Vagina (tissue), 2 donors: ENCODE measurements at places on chromosomes 7 and 10. TPM values are rescaled to one million over a fixed set of nuclear protein-coding genes. Genes with fewer than 3 reads are reported as not detected.
A peak's percentile ranks its signal among the peaks of the same experiment; 100 is the strongest.

DNA sequence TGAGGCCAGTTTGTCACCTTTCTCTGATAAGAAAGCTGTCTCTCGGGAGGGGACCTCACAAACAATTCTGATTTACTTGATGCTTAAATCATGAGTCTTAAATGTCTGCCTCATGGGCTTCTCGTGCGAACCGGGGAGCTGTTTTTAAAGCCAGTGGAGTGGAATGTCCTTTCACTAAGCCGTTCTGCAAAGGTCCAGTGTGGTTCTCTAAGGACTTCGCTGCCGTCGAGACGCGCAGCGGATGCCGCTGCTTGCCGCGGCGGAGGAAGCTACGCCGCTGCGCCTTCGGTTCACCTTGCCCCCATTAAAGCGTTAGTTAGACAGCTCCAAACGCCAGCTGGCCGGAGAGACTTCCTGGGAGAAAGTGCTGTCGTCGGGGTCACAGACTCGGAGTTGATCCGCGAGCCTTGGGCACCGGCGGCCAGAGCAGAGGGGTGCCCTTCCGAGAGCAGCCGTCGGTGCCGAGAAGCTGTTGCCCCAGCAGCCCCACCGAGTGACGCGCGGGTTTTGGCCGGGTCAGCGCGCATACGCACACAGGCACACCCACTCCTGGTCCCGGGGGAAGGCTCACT lies 1.3 kb upstream of the HMX3 start:
- no peaks in the 10 kb centered on the region for H3K36me3 ChIP-seq
- H3K4me1 ChIP-seq, result peaks cover 54% of the 10 kb centered on the region
- H3K4me3 ChIP-seq, result no peak overlapping the region

TMEM270 gene
- not detected for total RNA-seq

SLC39A12 gene
- not detected for total RNA-seq

DNA sequence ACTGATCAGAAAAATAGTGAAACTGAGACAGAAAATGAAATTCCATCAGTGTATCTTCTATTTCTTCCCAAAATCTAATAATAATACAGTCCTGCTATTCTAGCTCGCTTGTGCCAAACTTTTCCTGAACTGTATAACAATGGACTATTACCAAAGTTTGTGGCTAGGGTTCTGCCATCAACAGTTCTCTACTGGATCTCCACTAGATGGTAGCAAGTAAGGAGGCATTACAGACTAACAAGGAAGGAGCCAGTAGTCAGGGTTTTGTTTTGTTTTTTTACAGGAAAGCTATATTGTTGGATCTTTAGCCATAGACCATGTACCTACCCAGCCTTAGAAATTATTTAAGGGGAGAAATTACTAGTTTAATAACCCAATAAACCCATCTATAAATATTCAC lies 10.8 kb downstream of the MTERF1 start:
- H3K36me3 ChIP-seq, result no peaks in the 10 kb centered on the region
- no peaks in the 10 kb centered on the region for H3K27me3 ChIP-seq
- no peak for DNase-seq
- H3K4me3 ChIP-seq, result no peak overlapping the region
- no peaks in the 10 kb centered on the region for H3K4me1 ChIP-seq
- no peak overlapping the region for H3K27ac ChIP-seq

PRRT4 gene
- 7.6 TPM for total RNA-seq

DNA sequence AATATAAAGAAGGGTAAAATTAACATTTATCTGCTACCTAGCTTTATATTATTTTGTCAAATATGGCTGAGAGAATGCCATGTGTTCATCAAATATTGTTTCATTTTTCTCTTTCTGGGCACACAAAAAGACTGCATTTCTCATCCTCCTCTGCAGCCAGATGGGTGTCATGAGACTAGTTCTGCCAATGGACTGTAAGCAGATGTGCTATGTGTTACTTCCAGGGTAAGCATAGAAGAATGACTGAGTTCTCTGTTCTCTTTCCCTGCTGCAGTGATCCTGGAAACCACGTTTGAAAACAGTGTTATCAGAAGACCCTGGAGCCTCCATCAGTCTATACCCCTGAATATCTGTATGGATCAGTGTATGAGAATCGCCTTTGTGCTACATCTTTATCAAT lies 24.1 kb upstream of the SLK start:
- H3K4me1 ChIP-seq, result no peaks in the 10 kb centered on the region
- H3K27ac ChIP-seq, result no peak overlapping the region
- no peak for DNase-seq
- no peaks in the 10 kb centered on the region for H3K36me3 ChIP-seq

DNA sequence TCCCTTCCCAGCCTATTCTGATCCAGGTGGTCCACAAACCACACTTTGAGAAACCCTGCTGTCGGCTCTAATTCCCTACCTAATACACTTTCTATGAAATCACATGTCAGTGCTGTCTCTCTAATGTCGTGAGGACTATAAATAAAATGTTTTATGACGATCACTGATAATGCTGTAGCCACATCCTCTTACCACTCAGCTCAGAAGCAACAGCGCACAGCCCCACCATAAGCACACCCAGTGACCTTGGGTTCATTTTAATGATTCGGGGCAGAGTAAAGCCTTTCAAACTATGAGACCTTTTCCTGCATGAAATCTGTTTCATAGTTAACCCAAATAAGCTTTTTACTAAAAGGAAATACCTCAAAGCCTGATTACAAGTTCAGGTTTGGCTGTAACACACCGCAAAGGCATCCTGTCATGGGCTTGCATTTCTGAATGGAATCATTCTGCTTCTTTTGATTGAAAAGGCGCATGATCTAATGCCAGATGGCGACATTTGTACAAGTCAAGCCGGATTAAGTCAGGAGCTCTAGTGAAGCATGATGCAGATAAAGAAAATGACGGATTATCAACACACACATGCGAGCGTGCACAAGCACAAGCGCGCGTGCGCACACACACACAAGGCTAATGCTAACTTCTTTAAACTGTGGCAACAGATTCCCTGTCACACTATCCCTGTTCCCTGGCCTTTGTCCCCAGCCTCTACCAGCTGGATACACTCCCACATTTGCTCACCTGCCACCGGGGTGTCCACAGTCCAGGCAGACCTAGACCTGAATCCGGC lies 180.5 kb upstream of the PDE1C start:
- H3K36me3 ChIP-seq, result no peaks in the 10 kb centered on the region
- H3K27ac ChIP-seq, result no peak overlapping the region
- H3K4me3 ChIP-seq, result no peak overlapping the region
- H3K4me1 ChIP-seq, result no peaks in the 10 kb centered on the region

- peaks cover 13% of the 10 kb centered on the region for H3K4me1 ChIP-seq
- DNase-seq, result no peak
- no peaks in the 10 kb centered on the region for H3K36me3 ChIP-seq
These were observed 18.3 kb downstream of the FAM171A1 start for GRCh38 chr10:15352836-15353235.

DNA sequence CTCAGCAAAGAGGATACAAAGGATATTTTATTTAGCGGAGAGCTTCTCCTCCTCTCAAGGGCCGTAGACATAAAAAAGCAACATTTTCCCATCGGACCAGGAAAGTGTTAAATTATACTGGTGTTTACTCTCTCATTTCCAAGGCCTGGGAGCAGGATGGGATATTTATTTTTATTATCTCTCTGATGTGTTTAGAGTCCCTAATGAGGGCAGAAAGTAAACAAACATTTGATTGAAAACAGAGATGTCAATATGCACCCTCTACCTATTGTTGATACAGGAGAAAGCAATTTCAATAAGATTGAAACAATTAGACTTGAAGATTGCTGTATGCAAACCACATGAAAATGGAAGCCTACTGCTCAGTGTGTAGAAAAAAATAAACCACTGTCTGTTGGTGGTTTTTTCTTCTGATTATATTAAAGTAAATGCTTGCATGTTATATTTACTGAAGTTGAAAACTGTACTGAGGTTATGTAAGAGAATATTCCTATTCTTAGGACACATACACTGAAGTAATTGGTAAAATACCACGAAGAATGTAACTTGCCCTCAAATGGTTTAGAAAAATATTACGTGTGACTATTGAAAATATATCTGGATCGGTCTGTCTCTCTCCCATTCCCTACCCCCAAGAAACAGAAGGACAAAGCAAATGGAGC lies 59.3 kb downstream of the ATXN7L1 start:
- no peak overlapping the region for H3K27ac ChIP-seq
- H3K27me3 ChIP-seq, result no peaks in the 10 kb centered on the region
- no peak overlapping the region for H3K4me3 ChIP-seq
- no peak for DNase-seq

- DNase-seq, result no peak
- H3K4me3 ChIP-seq, result no peak overlapping the region
- H3K4me1 ChIP-seq, result no peaks in the 10 kb centered on the region
- no peak overlapping the region for H3K27ac ChIP-seq
- no peaks in the 10 kb centered on the region for H3K27me3 ChIP-seq
These were observed 222.8 kb upstream of the IMMP2L start for GRCh38 chr7:111785076-111785475.

DNA sequence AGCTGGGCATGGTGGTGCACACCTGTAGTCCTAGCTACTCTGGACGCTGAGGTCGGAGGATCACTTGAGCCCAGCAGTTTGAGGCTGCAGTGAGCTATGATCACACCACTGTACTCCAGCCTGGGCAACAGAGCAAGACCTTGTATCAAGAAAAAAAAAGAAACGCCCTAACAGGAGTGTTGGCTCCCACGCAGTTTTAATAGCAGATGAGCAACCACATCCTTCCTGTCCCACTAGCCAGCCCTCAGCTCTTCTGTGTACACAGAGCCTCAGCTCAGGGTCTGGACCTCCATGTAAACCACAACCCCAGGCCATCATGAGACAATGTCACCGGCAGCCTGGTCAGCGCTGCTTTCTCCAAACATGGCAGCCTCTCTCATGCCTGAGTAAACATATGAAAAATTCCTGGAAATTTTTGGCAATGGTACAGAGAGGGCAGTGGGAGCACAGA lies 108.2 kb downstream of the PIP4K2A start:
- H3K36me3 ChIP-seq, result peaks cover 4% of the 10 kb centered on the region
- no peak for DNase-seq
- H3K27me3 ChIP-seq, result no peaks in the 10 kb centered on the region
- no peak overlapping the region for H3K27ac ChIP-seq
- no peak overlapping the region for H3K4me3 ChIP-seq
- peaks cover 11% of the 10 kb centered on the region for H3K4me1 ChIP-seq

UFSP1 gene
- 3.4 TPM for total RNA-seq

DNA sequence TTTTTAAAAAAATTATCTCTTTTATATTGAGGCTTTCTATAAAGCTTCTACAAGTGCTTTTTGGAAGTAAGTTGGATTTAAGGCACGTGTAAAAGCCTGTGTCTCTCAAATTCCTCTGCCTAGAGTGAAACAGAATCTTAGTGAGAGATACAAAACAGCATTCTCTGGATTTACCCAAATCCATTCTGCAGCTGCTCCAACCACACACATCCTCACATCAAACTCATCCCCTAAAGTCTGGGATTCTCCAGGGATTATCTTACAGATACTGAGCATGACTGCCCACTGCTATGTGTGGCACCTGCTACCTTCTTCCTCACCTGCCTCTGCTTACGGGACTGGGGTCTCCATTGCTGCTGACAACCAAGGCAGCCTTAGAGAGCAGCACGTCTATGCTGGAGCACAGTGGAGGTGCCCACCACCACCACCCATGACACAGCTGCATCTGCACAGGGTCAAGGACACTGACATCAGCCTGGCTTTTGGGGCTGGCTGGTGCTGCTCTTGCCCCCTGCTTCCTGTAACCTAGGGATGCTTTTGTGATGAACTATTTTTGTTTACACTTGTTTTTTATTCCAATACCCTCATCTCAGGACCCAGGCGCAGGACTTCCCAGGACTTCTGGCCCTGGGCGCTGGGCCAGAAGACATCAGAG lies 139.2 kb upstream of the NAMPT start:
- H3K36me3 ChIP-seq, result no peaks in the 10 kb centered on the region
- DNase-seq, result no peak
- peak overlapping the region; percentile 47 for H3K27ac ChIP-seq
- peaks cover 49% of the 10 kb centered on the region for H3K4me1 ChIP-seq
- H3K4me3 ChIP-seq, result no peak overlapping the region

WDFY4 gene
- total RNA-seq, result 6.4 TPM

DNA sequence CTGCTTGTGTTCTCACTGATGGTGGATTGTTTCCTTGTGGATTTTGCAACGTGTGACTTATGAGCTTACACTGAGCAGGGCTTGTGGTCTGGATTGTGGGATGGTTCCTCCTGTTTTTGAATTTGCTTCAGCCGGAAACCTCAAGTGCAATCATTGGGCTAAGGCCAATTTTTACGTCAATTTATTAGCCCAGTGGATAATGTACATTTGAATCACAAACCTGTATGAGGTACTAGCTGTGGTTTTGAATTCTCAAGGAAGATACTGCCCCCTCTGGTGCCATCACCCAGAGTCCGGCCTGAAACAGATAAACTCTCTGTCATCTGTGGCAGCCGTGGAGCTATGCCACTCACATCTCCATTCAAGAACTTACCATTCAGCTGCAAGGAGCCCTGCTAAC lies 7.3 kb upstream of the ZNF777 start:
- no peak overlapping the region for H3K27ac ChIP-seq
- H3K4me1 ChIP-seq, result no peaks in the 10 kb centered on the region
- no peak overlapping the region for H3K4me3 ChIP-seq
- no peaks in the 10 kb centered on the region for H3K27me3 ChIP-seq
- DNase-seq, result no peak

AKR1D1 gene
- total RNA-seq, result not detected

GRCh38 chr7:92547579-92547978 lies 19.0 kb downstream of the RBM48 start:
- no peak for DNase-seq
- H3K27ac ChIP-seq, result no peak overlapping the region
- H3K36me3 ChIP-seq, result no peaks in the 10 kb centered on the region

- H3K36me3 ChIP-seq, result no peaks in the 10 kb centered on the region
- no peak overlapping the region for H3K27ac ChIP-seq
- H3K27me3 ChIP-seq, result no peaks in the 10 kb centered on the region
- H3K4me1 ChIP-seq, result peaks cover 9% of the 10 kb centered on the region
These were observed 145.1 kb downstream of the PLXDC2 start for GRCh38 chr10:19961076-19962053.

DNA sequence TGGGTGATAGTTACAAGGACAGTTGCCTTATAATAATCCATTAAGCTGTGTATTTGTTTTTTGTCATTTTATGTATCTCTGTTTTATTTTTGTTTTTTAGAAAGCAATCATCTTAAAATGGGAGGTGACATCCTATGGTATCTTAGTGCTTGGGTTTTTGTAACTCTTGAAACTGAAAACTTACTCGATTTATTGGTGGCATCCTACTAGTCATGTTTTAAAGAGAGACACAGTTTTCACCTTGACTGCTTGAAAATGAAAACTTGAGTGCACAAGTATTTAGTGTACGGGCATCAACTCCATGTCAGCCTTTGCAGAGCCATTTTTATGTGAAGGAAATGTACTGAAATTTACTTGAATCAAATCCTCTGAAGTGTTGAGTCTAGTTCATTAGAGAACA lies 103.8 kb upstream of the SAMD8 start:
- no peak for DNase-seq
- no peaks in the 10 kb centered on the region for H3K36me3 ChIP-seq
- no peak overlapping the region for H3K4me3 ChIP-seq
- H3K27ac ChIP-seq, result no peak overlapping the region

DNA sequence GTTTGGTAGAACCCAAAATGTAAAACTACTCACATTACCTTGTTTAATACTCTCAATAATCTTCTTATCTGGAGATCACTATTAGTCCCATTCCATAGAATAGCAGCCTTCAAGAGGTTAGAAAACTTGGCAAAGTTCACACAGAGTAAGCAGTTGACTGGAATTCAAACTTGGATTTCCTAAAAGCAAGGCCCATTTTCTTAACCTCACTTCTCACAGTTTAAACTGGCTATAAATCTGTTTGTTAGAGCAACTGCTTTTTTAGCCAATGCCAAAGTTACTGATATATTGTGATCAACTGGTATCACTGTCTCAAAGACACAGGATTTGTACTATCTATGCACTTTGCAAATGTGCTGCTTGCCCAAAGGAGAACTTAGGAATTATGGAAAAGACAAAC lies 230.2 kb downstream of the THSD7A start:
- no peaks in the 10 kb centered on the region for H3K4me1 ChIP-seq
- H3K27ac ChIP-seq, result no peak overlapping the region
- no peak for DNase-seq
- no peak overlapping the region for H3K4me3 ChIP-seq
- H3K36me3 ChIP-seq, result no peaks in the 10 kb centered on the region
- H3K27me3 ChIP-seq, result no peaks in the 10 kb centered on the region
